Stimulated activated CD4-positive, alpha-beta T cell treated with anti-CD3 and anti-CD28 coated beads, Interleukin-12 subunit alpha, Interleukin-12 subunit beta, amount 100 ng/mL, for 24 hours (primary cell): ENCODE measurements at places on chromosomes 5 and 9.

- no peak for DNase-seq
Measured at GRCh38 chr9:77099388-77099787, 77.9 kb upstream of the VPS13A start.

DNA sequence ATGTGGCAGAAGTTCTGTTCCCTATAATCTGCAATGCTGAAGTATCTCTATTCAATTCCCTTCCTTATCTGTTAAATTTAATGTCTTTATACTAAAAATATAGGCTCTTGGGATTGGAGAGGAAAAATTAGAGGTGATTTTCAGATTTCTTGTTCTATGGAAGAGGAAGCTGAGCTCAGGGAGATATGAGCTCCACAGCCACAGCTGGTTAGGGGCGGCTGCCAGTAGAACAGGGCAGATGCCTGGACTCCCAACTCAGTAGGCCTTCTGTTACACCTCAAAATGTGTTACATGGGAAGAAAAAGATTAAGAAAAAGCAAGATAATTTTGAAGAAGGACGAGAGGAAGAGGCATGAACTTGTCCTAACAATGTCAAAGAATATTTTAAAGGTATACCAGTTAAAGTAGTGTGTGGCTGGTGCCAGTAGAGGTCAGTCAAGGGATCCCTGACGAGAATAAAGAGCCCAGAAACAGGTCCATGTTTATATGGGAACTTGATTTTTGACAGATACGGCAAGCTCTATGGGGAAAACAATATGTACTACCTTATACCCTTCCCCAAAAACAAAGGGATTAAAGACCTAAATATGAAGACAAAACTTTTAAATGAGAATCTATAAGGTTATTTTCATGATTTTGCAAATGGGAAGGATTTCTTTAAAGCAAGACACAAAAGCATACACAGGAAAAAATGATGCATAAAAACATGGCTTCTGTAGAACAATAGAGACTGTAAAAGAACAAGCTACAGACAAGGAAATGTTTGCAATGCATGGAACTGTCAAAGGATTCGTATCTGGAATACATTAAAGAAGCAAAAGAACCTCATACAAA, 28.7 kb downstream of the DNAJC21 start:
- no peak for DNase-seq

DNA sequence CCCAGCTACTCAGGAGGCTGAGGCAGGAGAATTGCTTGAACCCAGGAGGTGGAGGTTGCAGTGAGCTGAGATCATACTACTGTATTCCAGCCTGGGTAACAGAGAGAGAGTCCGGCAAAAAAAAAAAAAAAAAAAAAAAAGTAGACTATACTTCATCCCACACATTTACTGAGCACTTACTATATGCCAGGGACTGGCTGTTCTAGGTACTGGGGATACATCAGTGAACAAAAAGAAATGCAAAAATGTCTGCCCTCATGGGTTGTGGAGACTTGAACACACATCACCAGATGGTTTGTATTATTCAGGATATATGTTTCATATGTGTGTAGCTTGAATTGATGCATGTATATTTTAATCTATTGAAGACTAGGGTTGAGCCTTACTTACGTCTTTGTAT, 2.9 kb upstream of the LHFPL2 start:
- DNase-seq = no peak

DNA sequence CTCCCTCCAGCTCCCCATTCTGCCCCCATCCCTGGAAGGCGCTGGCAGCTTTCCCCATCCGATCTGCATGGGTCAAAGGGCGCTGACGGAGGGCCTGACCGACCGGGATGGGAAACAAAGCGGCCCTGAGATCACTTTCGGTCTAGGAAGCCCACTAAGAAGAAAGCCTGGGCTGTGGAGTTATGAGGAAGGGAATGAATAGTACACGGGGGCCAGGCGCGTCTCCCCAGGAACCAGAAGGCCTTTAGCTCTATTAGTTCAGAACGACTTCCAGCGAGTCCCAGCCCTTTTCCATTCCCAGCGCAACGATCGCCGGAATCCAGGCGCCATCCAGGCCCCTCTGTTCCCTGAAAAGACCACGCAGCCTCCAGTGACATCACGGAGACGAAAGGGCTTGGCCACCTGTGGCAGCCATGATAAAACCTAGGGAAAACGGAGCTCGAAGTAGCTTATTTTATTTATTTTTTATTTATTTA, 70.1 kb upstream of the CCDC180 start:
- DNase-seq = no peak

DNA sequence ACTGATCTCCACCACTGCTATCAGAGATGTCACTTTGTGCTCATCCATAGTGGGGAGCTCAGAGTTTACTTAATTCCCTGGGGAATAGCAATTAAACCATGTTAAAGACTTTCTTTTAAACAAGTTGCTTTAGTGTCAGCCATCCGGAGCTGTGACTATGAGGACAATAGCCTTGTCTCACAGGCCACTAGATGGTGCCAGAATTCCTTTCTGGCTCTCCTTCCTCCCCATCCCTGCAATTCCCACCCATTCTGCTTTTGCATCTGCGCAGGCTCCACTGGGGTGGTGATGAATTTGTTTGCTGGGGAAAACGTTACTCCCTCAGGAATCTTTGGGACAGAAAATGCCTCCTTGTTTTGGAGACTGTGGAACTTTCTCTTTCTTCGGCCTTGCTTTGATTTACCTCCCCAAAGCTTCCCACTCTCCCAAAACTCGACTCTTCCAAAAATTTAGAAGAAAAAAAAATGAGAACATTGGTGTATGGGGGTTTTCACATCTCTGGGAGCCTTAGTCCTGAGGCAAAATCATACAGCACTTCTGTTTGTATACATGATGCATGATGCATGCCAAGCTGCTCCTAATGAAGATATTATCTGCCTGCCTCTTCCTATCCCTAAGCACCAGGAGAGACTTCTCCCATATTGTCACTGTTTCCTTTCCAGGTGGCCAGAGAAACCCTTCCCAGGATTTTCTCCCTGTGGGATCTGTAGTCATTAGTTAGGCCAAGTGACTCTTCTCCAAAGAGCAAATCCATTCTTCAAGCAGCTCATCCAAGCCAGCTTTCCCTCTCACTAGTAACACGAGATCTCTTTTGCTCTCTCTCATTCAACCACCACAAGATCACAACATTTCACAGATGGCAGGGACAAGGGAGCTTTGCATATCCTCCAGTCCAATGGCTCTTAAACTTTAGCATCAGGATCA, 466.1 kb downstream of the TLR4 start:
- DNase-seq = no peak

GRCh38 chr9:36791222-36791950, 218.7 kb downstream of the MELK start:
- no peak for DNase-seq

DNA sequence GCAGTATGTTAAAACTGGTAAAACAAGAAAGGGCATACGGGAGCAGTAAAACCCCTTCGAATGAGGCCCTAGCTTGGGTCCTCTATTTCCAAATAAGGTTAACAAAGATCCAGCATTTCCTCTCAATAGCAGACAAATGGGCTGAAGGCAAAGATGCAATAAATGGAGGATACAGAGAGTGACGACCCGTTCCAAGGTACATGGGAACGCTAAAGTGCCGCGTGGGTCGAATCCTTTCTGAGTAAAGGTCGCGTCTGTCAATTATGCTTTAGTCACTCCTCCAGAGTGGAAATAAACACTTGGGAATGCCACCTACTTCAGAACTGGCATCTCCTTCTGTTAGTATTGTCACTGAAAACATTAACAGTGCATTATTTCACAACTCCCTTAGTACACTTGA, 24.7 kb downstream of the ARL15 start:
- DNase-seq = no peak

DNA sequence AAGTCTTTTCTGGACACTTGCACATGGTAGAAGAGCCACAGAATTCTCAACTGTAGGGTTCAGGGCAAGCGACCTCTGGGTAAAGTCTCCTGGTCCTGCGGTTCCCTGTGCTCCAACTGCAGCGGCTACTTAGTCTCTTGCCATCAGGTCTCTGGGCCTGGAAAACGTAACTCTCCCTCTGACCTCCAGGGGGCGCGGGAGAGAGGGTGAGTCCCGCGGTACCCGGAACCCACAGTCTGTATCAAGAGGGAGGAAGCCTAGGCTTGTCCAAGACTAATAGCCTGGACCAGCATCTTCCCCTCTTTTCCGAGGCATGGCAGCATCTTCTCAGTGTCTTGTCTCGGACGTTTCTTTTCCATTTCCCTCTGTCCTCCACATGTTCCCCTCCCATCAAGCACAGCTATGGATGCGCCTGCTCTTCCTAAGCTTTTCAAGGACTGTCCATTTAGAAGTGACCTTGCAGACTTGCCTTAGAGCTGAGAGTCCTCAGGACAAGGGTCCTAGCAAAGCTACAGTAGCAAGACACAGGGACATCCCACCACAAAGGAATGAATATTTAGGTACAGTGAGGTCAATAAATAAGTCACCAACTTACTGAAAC, 59.3 kb downstream of the FSTL4 start:
- peak; percentile 49 for DNase-seq

GRCh38 chr5:158725297-158725851, 374.3 kb downstream of the EBF1 start:
- DNase-seq = no peak

DNA sequence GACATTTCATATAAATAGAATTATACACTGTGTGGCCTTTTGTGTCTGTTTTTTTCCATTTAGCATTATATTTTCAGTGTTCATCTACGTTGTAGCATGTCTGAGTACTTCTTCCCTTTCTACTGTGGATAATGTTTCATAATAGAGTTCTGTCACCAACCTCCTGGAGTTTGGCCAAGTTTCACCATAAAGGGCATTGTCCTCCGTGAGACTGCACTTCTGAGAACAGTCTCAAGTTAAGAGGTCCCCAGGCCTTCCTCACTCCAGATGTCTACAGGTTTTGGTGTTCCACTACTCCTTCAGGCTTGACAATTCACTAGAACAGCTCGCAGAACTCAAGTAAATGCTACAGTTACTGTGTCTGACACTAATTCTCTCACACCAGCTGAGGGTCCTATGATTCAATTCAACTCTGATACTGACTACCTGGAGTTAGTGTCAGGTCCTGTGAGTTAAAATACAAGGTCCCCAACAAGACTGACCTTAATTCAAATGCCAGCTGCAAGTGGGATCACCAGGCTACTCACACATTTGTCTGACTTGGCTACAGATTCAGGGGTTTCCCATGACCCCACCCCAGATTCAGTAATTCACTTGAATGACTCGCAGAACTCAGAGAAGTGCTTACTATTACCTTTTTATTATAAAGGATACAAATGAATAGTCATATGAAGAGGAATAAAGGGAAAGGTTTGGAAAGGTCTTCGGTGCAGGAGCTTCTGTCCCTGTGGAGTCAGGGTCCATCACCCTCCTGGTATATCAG, 31.1 kb downstream of the SLC35A4 start:
- DNase-seq = no peak

DNA sequence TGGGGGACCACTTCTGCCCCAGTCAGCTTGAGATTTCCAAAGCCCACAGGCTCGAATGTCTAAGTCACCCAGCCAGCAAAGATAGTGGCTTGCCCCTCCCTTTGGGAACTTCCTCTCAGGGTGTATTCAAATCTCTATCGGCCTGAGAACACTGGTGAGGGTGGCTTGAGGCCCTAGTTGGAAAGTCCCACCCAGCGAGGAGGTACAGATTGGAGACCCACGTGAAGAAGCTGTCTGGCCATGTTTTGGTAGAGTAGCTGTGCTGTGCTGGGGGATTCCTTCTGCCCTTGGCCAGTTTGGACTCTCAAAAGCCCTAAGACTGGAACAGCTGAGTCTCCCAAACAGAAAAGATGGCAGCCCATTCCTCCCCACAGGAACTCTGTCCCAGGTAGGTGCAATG, 172.7 kb upstream of the RIOK2 start:
- DNase-seq = no peak

DNA sequence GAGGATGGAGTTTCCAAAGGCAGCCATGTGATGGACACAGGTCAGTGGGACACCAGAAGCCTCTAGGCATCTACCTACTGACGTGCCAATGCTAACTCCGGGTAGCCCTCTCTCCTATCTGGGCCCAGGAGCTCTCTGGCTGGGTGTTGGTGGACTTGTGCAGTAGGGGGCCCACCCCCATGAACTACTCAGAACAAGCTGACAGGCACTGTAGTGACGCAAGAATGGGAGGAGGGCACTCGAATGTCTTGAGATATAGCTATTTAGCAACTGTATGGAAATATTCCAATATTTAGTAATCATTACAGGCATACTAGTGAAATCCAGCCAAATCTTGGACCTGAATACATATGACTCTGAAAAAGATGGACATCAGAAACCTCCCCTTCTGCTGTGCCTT, 5.7 kb upstream of the DOCK2 start:
- no peak for DNase-seq

GRCh38 chr5:40618926-40619325, 60.8 kb upstream of the PTGER4 start:
- DNase-seq = no peak

DNA sequence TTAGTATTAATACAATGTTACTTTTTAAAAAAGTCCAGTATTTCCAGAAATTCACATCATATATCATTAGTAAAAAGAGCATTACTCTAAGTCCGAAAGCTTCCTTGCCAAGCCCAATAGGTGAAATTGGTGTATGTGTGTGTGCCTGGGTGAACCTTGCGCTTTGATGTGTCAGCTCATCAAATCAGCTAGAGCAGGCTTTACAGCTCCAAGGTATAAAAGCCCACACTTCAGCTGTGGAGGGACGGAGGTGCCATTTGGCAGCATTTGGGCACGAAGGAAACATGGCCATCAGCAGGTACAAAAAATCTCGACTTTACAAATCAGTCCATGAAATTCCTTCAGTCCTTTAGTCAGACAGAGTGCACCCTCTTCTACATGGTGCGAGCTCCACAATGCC, 76.5 kb upstream of the IL7R start:
- DNase-seq = no peak

GRCh38 chr5:43046474-43046873, 6.4 kb upstream of the ANXA2R start:
- no peak for DNase-seq

DNA sequence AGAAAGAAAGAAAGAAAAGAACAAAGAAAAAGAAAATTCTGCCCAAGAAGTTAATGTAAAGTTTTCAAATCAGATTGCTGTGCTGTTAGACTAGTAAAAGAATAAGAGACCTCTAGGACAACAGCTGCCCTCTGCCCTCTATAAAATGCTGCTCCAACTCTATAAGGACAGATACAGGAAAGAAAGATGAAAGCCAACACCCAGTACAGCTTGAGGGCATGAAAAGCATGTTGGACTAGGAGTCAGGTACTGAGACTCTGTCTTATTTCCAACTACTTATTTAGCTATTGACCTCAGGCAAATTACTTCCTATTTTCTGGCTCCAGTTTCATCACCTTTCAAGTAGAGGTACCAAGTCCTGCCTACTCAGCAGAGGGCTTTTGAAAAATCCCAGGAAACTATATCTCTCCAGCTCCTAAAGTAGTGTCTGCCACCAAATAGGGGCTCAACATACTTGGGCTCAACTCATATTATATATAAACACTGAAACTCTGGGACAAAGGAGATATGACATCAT, 5.7 kb downstream of the HBEGF start:
- no peak for DNase-seq
